Kidney epithelial cell (primary cell): ENCODE measurements at places on chromosomes 13 and 19. TPM values are rescaled to one million over a fixed set of nuclear protein-coding genes. Genes with fewer than 3 reads are reported as not detected.

GRCh38 chr13:108917581-108917980 lies 288.2 kb downstream of the MYO16 start:
- DNase-seq, result no peak

- DNase-seq, result no peak
Measured at GRCh38 chr19:48000846-48001245, 6.4 kb downstream of the ELSPBP1 start.

- DNase-seq, result no peak
Measured at GRCh38 chr19:38142176-38143035, 81.6 kb downstream of the DPF1 start.

DNA sequence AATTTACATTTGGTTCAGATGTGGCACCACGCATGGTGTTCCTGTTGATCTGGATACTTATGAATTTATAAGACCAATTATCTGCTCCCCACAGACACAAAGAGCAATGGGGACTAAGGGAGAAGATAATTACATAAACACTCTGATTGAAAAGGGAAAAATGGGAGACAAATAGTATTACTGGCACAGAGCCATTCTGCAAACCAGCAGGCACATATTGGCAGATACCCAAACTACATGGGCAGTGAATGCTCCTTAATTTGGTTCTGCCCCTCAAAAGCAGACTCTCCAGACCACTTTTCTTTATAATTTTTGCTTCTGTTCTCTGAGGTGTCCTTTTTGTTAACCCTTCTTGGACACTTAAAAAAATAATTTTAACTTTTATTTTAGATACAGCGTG lies 1674.2 kb downstream of the PCDH9 start:
- no peak for DNase-seq

DNA sequence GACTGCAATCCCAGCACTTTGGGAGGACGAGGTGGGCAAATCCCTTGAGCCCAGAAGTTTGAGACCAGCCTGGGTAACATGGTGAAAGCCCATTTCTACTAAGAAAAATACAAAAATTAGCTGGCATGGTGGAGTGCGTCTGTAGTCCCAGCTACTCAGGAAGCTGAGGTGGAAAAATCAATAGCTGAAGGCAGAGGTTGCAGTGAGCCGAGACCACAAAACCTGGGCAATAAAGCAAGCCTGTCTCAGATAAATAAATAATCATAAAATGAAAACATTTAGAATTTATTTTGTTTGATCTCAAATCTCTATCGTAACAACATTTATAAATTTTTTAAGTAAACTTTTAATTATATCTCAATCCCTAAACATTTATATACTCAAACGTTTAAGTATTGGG lies 36.6 kb downstream of the USP12 start:
- no peak for DNase-seq

DNA sequence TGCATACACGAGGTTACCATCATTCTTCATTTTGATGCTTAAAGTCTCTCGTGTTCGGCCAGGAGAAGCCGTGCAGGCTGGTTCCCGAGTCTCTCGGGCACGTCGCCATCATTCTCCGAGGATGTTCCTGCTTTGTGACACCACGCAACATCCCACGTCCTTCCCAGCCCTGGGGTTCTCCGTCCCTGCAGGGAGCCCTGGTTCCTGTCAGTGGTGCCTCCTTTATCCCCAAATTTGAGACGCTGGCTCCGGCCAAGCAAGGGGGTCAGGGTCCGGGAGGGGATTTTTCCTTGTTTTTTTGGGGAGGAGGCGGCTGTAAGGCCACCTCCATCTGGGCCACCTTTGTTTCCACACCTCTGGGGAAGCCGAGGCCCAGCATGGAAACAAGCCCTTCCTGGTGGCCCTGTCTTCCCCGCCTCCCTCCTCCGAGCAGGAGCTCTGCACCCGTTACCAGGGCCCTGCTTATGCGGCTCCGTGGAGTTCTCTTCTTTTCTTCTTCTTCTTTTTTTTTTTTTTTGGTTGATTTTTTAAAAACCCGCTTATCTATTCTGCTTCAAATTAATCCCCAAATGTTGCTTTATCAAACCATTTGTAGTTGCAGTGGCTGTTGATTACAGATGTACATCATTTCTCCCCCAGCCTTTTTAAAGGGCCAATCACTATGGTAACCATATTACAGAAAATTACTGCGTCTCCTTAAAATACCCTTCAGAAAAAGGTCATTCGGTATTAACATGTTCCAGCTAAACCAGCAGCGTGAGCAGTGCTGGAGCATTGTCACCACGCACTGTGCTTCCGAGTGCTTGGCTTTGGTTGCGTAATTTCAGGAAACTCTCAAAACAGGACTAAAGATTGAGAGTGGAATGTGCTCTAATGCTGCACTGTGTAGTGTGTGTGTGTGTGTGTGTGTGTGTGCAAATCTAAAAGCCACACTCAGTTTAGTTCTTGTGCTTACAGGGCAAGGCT lies 50.4 kb downstream of the TEX29 start:
- no peak for DNase-seq

- no peak for DNase-seq
Measured at GRCh38 chr13:43835701-43836100, 43.8 kb downstream of the CCDC122 start.

DNA sequence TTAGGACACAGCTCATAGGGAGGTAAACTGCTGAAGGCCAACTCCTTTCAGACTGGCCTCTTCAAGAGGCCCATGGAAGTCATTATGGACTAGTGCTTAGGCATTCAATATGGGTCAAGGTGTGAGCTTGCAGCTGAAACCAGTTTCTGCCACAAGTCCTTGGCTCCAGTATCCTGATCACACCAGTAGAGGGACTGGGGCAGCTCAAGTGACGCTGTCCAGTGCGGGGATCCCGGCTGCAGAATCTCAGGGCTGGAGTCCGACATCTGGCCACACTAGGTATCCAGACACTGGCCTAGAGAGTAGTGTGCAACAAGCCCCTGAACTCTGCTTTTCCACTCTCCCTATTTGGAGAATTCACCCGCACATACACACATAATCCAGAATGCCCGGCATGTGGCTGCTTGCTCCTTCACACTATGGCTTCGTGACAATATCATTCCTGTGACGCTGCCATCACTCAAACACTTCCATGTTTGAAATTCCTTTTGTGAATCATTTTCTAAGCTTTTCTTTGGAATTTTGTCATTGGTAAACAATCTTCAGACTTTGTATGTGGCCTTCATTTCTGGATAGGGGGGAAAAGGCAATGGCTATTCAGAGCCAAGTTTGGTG lies 425.1 kb downstream of the EFNB2 start:
- no peak for DNase-seq

GRCh38 chr13:33479105-33479504 lies 193.6 kb upstream of the STARD13 start:
- no peak for DNase-seq

DNA sequence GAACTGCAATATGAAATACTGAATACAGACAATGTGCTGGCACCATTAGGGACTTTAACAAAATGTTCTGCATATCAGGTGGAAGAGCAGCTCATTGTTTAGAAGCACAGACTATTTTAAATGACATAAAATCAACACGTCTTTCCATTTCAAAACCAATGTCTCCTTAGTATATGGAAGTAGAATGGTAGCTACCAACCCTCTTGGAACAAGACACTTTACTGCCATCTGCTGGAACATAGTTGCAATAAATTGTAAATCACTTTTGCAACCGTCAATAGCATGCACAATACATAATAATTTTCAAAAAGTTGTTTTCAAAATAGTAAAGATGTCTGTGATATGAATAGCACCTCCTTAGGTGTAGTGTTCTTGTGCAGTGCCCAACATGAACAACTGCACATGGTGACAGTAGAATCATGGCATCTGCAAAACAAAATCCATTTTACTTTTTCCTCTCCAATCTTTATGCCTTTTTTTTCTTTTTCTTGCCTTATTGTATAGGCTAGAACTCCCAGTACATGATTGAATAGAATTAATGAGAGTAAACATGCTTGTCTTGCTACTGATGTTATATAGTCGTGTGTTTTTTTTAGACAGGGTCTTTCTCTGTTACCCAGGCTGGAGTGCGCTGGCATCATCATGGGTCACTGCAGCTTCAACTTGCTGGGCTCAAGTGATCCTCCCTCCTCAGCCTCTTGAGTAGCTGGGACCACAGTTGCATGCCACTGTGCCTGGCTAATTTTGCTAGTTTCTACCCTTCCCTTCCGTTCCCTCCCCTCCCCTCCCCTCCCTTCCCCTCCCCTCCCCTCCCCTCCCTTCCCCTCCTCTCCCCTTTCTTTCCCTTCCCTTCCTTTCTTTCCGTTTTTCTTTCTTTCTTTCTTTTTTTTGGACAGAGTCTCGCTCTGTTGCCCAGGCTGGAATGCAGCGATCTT lies 7.8 kb upstream of the LYPD5 start:
- DNase-seq, result no peak

DNA sequence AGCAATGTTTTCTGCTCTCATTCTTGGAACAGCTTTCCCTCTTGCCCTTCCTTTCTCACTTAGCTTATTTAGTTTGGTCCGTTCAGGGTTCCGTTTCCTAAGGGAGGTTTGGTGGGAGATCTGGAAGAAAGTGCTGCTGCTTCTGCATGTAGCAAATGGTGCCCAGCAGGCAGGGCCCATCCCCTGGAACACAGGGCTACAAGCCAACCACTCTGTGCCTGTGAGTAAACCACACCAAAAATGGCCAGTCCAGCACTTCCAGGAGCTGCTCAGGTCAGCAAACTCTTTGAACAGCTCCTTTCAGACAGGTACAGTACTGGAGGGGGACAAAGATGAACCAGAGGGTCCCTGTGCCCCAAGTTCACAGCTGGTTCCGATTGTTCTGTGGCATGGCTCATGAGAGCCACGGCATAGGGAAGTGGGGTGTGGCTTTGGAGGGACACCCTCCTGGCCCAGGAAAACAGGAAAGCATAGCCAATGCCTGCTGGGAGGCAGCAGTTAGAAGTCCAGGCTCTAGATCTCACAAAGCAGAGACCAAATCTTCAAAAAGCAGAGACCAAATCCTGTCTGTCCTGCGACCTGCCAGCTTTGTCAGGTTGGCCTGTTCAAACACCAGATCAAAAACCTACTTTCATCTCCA lies 39.5 kb downstream of the FAM124A start:
- DNase-seq, result no peak

DNA sequence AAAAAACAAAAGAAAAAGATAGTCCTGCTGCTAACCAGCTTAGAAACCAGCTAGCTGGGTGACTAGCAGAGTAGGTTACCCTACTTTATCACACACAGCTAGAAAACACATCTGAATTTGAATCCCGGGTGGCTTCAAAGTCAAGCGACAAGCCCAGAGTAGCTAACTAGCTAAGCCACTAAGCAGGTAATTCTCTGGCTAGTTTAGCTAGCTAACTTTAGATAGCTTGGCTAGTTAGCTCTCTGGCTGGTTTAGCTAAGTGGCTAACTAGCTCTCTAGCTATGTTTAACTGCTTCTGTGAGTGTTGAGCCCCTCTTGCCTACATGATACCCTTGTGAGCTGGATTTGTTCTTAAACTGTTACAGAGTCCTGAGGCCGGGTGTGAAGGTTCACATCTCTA lies 12.4 kb downstream of the MYH14 start:
- DNase-seq, result no peak

GRCh38 chr19:49973987-49974386 lies 13.0 kb upstream of the SIGLEC11 start:
- no peak for DNase-seq

- no peak for DNase-seq
Measured at GRCh38 chr19:51137792-51138425, 4.2 kb upstream of the SIGLEC7 start.

DNA sequence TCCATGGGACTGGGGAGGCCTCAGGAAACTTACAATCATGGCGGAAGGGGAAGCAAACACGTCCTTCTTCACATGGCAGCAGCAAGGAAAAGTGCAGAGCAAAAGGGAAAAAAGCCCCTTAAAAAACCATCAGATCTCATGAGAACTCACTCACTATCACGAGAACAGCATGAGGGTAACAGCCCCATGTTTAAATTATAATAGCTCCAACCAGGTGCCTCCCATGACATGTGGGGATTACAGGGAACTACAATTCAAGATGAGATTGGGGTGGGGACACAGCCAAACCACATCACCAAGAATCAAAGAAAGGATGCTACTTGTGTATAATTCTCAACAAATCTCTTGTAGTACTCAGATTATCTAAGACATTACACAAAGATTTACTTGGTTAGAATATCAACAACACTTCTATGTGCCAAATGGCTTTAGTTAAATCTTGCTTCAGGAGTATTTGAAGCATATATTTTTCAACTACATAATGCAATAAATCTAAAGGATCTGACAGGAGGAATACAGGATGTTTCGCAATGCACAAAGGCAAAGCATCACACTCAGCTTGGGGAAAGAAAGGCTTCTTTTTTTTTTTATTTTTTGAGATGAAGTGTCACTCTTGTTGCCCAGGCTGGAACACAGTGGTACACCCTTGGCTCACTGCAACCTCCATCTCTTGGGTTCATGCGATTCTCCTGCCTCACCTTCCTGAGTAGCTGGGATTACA lies 180.0 kb downstream of the LHFPL6 start:
- no peak for DNase-seq

DNA sequence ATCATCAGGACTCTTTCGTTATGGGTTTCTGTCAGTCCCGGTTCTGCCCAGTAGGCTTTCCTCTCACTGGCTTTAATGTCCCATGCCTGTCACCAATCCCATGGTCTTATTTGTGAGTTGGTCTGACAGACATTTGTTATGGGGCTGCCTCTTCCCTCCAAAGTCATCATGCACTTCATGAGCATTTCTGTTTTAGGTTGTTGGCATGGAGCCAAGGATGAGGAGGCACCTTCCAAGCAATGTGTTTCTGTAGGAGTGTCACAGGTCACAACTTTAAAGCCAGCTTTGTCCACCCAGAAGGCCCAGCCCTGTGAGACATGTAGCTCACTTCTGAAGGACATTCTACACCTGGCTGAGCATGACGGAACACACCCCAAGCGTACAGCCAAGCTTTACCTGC lies 8.5 kb downstream of the ZNF17 start:
- no peak for DNase-seq

DNA sequence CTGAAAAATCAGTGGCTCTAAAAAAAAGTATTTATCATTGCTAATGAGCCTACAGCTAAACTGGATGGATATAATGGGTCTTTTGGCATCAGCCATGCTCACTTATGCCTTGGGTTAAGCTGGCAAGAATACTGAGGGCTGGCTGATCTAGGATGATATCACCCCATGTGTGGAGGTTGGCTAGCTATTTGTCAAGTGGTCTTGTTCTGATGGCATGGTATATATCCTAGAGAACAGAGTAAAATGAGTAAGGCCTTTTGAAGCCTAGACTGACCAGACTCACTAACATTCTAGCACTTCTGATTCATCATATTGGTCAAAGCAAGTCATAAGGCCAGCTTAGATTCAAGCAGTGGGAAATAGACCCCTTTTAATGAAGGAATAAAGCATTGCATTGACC lies 383.0 kb downstream of the SLITRK1 start:
- DNase-seq, result no peak

DNA sequence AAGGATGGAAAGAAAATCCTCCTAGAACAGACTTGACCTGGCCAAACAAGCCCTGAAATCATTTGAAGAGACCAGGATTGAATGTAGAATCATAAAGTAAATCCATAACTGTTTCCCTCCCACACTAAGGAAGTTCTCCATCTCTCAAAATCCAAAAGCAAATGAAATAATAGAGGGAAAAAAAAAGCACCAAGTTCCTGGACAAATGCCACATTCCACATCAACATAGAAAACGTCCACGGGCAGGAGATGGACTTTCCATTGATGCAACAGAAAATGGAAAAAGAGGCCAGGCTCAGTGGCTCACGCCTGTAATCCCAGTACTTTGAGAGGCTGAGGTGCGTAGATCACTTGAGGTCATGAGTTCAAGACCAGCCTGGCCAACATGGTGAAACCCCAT lies 56.2 kb downstream of the INSR start:
- no peak for DNase-seq

The HCN2 gene
- total RNA-seq, result 0.13 and 0.48 TPM in 2 replicates

The C5AR1 gene
- not detected in 2 replicates for total RNA-seq

The JAK3 gene
- 8.9 and 11.0 TPM in 2 replicates for total RNA-seq

The GRK1 gene
- not detected in 2 replicates for total RNA-seq

The ZNF616 gene
- total RNA-seq, result 4.6 and 12.9 TPM in 2 replicates

The FFAR3 gene
- not detected in 2 replicates for total RNA-seq

The SYT5 gene
- total RNA-seq, result 0.17 TPM in 1 of 2 replicates, not detected in the other
